ENCODE measurements at places on chromosomes 13 and 19.
A peak's percentile ranks its signal among the peaks of the same experiment; 100 is the strongest.

DNA sequence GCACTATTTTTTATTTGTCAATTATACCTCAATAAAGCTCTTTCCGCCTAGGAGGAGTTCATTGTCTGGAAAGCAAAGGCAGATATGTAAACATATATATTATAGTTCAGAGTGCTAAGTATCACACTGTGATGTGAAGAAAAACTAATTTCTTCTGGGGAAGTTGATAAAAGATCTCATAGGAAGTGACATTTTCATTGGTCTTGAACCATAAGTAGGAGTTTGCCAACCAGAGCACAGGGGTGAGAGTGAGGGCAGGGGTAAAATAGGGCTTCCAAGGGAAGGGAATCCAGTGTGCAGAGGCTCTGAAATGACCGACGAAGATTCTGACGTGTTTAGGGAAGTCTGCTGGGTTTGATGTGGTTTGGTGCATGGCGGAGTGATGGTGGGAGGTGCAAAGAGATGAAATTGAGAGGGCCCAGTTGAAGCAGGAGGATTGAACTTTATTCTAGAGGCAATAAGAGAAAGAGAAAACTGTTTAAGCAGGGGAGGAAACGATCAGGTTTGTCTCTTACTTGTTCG, 780 bp upstream of the GTF2F2 start:
- DNase-seq = peak; percentile 53

GRCh38 chr19:58346961-58347929, 6.0 kb downstream of the A1BG start:
- peak; percentile 55 for DNase-seq

DNA sequence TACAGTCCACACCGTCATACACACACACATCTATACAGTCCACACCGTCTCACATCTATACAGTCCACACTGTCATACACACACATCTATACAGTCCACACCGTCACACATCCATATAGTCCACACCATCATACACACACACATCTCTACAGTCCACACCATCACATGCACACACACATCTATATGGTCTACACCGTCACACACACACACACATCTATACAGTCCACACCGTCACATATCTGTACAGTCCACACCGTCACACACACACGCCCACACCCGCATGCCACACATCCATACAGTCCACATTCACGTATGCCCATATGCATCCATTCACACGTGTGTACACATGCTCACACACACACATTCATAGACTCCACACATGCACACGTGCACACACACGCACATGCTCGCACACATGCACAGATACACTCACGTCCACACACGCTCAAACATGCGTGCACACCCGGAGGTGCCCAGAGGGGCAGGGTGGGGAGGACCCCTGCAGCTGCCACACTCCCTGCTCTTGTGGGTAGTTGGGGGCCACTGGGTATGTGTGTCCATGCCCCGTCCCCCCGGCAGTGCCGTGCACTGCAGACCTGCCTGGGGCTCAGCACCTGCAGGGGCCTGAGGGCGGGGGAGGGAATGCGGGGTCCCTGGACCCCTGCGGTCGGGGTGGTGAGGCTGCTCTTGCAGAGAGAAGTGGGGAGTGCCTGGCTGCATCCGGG, 29.2 kb downstream of the PIAS4 start:
- no peak for DNase-seq

- DNase-seq = no peak
Observed at GRCh38 chr19:8404391-8405151, 8.5 kb upstream of the MARCHF2 start.

DNA sequence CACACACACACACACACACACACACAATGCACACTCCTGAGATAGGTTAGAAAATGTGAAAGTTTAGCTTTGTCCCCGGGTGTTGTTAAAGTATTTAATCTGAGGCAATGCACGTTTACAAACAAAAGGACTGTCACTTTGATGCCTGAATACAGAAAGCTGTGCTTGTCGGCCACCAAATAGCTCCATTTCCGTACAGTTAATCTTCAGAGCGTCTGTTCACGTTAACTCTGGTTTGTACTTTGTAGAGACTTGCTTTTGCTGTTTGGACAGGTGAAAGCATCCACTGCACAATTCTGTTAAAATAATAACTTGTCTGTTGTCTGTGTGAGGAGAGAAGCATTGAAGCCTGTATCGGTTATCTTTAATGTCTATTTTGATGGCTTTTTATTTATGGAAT, 267.8 kb downstream of the FGF9 start:
- no peak for DNase-seq

GRCh38 chr19:49344505-49345423, 9.6 kb downstream of the CD37 start:
- DNase-seq = no peak

- no peak for DNase-seq
Observed at GRCh38 chr19:48466561-48467325, 2.4 kb upstream of the CYTH2 start.

- DNase-seq = no peak
Observed at GRCh38 chr13:91776611-91777193, 378.3 kb downstream of the GPC5 start.

- peak; percentile 40 for DNase-seq
Observed at GRCh38 chr13:113951246-113951999, 22.5 kb downstream of the C13orf46 start.

- no peak for DNase-seq
Observed at GRCh38 chr13:64471916-64472315, 2758.2 kb downstream of the PCDH9 start.

DNA sequence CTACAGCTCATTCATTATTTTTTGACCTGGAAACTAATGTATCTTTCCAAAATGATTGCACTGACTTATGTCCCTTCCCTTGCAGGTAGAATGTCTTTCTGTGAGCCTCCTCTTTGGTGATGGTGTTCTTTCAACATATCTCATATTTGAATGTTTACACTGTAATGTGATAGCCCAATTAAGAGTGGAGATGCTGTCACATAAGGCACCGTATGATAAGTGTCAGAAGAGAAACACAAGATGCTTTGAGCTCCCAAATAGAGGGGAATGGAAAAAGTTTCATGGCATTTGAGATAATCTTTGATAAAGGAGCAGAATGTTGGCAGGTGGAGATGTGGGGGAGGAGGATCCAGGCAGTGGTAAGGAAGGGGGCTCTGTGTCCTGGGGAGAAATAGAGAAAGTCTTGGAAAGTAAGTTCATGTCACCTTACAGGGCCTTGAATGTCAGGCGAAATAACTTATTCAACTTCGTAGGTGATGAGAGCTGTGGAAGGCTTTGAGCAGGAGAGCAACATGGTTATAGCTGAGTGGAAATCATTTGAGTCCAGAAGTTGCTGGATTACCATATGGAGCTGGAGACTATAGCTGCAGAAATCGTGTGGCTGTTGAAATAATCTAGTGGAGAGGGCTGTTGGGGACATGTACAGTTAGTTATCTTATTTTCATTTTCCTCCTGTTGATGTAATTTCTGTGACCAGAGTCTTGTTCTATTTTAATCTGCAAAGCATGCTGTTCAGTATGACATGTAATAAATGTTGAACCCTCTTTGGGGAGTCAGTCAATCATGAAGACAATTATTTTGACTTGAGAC, 10.3 kb upstream of the RNF113B start:
- DNase-seq = no peak
